ENCODE measurements at places on chromosomes 11 and 22.

- no peak for DNase-seq
Measured at GRCh38 chr22:37732699-37733607, 36.1 kb downstream of the TRIOBP start.

- no peak for DNase-seq
Measured at GRCh38 chr11:102776454-102776853, 4.0 kb downstream of the MMP10 start.

GRCh38 chr22:23571486-23571885, 8.6 kb downstream of the IGLL1 start:
- no peak for DNase-seq

- no peak for DNase-seq
Measured at GRCh38 chr11:22163394-22163797, 29.5 kb upstream of the ANO5 start.

DNA sequence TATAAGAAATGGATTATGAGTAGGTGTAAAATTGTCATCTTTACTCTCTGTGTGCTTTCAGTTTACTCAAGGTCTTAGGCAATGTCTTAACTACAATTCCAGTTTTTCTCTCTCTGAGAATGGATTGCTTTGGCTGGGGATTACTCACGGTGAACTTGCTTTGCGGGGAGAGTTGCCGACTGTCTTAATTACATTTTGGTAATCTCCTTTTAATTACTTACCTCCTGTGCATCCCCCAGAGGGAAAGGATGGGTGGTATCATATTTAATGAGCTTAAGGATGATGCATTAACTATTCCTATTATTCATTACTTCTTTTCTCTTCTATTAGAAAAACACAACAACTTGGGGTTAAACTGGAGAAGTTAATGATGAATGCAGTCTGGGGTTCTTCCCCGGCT, 159.4 kb downstream of the MPPED1 start:
- no peak for DNase-seq

- DNase-seq = no peak
Measured at GRCh38 chr11:120663142-120663541, 151.6 kb downstream of the GRIK4 start.

GRCh38 chr11:92125321-92125720, 99.3 kb upstream of the FAT3 start:
- DNase-seq = no peak
